ENCODE measurements at places on chromosomes 3 and 15.
A peak's percentile ranks its signal among the peaks of the same experiment; 100 is the strongest.

DNA sequence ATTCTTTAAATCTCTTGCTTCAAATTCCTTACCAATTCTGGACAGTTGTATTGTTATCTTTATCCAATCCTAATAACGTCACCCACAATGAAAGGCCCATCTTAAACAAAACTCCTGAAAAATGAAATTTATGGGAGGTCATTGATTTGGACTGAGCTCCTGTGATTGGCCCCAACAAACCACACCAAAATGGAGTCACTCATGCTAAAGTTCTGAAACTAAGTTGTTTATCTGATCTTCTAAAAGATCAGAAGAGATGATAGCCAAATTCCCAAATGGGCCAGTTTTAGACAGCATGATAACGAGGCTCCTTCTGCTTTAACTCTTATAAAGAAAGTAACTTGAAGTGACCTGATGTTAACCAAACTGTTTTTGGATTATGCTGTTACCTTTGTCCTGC, 39.7 kb upstream of the GPD1L start:
- DNase-seq = no peak

GRCh38 chr3:46406788-46407611, at the start of the genes CCR5AS and CCRL2:
Gene CCR5AS, minus strand, starts transcription at chr3:46407066.
Gene CCRL2, plus strand, starts transcription at chr3:46407259. Its CDS starts 821 bp downstream, at chr3:46408080.
- DNase-seq = no peak

DNA sequence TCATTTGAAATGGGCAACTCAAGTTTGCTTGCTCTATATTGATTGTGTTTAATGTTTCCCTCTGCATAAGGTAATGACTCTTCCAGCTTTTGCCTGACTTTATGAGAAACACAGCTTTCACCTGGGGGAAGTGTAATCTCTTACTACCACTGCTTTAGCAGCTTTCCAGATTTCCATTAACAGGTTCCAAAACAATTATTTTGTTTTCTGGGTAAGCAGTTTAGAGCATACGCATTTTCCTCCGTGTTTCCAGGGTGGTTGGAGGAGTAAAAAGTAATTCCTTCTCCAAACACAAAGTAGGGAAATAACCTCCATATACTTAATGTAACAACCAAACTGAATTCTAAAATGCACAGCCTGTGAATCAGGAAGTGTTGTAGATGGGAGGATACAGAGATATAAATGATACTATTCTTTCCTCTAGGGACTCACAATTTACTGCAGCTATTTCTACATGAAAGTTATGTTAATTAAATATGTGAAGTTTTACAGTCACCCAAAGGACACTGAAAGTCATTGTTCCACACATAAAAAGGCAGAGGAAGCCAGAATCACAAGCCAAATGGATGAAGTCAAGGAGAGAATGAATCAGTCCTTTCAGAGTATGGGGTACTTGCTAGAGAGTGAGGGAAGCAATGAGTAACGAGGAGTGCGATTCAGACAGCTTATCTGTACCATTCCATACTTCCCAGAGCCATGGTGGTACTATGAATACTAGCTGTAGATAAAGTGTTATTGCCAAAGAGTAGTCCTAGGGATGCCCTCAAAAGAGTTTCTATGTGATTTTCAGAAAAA, 16.6 kb downstream of the ST3GAL6 start:
- DNase-seq = no peak

DNA sequence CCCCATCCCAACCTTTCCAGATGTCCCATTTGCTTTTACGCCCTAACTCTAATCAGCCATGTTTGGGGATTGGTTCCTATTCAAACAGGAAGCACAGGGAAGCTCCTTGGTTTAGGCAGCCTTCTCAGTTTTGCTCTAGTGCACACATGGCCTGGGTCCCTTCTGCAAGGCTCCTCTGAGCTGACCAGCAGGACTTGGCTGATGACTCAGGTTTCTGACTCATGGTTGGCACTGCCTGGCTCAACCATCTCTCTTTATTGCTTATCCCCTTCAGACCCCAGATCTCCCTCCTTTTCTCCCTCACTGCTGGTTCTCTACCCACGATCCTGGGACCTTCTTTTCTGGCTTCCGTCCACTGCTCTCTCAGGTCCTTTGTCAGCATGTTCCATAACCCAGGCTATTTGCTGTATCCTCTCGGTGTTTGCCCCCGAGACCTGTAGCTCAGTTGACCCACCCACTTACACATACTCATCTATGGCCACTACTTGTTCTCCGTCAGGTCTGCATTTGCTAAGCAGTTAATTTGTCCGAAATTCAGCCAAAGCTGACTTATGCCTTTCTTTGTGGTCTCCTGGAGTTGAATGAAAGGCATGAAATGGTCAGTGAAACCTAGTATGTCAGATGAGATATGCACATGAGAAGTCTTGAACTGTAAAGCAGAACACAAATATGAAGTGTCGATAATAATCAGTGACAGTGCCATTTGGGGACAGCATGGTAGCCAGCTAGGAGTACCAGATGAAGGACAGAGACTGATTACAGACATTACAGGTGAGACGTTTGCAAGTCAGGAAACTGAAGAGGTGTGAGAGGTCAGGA, 323.5 kb upstream of the ROPN1 start:
- DNase-seq = no peak

DNA sequence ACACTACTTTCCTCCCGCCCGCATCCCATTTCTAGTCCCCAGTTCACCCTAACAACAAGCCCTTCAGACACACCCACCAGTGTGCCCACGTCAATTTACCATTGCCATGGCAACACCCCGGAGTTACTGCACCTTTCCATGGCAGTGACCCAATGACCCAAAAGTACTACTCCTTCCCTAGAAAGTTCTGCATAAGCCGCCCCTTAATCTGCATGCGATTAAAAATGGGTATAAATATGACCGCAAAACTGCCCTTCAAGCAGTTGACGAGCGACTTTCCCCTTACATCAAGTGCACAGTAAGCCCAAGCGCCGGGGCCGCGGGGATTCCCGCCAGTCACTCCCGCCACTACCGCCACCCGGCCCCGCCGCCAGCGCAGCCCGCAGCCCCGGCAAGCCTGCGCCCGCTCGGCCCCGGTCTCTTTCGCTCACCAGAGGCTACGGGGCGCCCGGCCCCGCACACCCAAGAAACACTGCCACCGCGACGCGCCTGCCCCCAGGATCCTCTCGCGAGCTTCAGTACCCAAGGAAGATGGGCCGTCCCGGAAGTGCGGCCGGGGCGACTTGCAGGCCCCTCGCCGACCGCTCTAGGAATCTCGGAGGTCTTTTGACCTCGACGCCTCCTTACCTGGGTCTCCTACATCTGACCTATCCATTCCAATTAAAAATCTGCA, 27.2 kb upstream of the ZNF502 start:
- peak; percentile 36 for DNase-seq

GRCh38 chr3:127289706-127290575, 2.1 kb upstream of the PRR20G start:
- no peak for DNase-seq

DNA sequence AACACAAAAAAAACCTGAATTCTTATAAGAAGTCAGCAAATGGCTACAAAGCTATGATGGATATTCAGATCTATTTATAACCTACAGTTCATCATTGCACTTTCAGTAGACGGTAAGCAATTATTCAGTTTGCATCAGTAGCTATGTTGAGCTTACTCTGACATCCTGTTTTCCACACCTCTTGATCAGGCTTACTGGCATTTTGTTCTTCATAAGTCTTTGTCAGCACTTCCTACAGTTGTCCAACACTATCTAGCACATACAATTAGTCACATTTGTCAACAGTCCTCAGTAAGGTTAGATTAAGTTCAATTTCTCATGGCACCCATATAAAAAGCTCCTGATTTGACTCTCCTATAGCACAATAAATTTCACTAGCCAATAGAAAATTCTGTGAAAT, 71.2 kb upstream of the ST3GAL6 start:
- DNase-seq = no peak

DNA sequence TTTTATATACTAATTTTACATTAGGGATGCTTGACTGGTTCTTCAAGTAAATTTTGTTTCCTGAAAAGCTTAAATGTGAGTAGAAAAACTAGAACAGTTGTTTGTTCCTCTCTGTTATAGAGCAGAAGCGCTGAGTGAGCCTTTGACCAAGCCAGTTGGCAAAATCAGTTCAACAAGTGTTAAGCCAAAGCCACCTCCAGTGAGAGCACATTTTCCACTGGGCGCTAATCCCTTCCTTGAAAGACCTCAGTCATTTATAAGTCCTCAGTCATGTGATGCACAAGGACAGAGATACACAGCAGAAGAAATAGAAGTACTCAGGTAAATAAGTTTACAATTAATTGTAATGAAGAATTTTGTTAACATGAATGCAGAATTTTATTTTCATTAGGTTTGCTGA, 14.6 kb downstream of the CAPN7 start:
- no peak for DNase-seq

DNA sequence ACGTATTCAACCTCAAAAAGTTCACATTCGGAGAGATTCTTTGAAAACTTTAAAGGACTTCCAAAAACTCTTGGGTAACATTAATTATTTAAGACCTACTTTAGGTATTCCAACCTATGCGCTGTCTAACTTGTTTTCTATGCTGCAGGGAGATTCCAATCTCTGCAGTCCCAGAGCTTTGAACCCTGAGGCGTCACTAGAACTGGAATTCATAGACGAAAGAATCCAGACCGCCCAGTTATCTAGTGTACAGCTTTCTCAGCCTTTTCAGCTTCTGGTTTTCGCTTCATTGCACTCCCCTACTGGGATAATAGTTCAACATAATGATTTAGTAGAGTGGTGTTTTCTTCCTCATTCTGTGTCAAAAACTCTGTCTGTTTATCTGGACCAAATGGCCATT, 711.3 kb downstream of the ROBO1 start:
- DNase-seq = no peak

DNA sequence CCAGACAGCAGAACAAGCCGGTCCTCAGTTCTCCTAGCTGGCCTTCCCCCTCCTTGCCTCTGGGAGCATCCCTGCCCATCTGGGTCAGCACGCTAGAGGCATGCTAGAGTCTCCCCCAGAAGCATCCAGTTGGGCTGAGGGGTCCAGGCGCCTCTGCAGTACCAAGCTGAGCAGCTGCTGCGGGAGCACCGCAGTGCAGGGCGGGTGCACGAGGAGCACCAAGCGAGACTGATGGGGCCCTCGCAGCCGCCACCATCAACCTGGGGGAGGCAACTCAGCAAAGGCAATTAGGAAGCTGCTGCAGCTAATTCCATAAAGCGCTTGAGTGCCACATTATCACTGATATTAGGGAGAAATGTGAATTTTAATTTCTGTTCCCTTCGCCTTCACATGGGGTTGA, 12.4 kb downstream of the CACNA2D3 start:
- no peak for DNase-seq

- DNase-seq = no peak
These were observed 636 bp downstream of the TBC1D21 start for GRCh38 chr15:73873889-73874511.

DNA sequence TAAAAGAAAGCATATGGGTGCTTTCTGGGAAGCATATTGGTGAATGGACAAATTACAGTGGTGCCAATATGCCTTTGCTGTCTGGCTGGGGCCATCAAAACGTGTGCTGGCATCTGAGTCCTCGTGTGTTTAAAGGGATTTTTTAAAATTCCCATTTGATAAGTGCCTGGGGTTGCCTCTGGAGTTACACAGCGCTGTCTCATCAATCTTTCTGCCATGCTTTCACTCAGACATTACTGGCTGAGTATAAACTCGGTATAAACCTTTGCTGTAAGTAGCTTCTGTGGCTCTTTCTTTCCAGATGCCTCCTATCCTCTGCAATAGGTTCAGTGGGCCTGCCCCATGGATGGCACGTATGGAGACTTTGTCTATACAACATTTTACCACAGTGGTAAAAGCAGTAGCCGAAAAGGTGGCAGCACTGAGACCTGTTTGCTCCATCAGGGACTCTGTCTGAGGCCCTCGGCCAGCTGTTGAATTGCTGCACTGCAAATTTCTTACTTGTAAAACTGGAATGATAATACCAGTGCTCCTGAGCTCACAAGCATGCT, 195.5 kb downstream of the LPP start:
- no peak for DNase-seq

GRCh38 chr3:112687211-112687610, 46.3 kb upstream of the CCDC80 start:
- DNase-seq = no peak

DNA sequence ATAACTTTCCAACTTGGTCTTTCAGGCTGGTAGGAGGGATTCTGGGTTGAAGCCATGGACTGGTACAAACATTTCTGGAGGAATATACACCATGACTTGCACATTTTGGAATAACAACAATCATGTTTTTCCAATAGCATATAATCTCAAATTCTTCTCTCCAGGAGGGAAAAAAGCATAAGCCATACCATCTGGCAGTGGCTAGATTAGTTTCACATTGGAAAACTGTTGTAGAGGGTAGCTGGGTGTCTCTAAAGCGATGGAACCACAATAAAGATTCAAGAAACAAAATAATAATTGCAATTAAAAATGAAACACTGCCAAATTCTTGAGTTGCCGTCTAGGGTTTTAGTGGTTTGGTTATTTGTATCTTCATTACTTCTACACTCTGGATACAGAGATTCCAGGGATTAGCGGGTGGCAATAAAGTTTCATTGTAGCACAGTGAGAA, 278.5 kb upstream of the RASGRP1 start:
- DNase-seq = no peak
